ENCODE measurements at places on chromosomes 3 and 15.
A peak's percentile ranks its signal among the peaks of the same experiment; 100 is the strongest.

DNA sequence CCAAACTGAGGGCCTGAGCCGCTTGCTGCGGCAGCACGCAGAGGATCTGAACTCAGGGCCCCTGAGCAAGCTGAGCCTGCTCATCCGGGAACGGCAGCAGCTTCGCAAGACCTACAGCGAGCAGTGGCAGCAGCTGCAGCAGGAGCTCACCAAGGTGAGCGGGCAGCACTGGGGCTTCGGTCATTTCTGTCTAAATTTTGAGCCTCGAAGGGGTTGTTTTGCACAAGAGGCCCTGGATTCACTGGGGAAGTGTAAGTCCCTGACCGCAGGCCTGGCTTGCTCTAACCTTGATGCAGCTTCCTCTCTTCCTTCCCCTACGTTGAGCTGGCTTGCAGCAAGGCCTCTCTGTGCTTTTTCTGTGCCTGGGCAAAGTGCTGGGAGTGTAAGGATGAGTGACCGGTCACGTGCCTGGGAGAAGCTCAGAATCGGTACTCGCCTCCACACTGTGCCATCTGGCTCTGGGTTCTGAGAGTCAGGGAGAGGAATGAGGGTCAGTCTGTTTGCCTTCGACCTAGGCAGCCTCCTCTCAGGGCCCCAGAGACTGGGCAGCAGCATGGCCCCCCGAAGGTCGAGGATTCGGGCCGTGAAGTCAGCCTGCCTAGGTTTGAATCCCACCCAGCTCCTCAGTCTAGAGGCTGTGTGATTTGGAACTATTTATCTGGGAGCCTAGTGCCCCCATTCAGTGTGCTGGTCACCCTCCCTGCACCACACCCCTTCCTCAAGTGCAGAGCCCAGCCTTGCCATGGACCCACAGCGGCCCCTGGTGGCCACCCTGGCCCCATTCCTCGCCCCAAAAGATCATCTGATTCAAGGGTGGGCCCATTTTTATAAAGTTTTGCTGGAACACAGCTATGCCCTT is 1.4 kb downstream of the FES start:
- DNase-seq: peak; percentile 62

DNA sequence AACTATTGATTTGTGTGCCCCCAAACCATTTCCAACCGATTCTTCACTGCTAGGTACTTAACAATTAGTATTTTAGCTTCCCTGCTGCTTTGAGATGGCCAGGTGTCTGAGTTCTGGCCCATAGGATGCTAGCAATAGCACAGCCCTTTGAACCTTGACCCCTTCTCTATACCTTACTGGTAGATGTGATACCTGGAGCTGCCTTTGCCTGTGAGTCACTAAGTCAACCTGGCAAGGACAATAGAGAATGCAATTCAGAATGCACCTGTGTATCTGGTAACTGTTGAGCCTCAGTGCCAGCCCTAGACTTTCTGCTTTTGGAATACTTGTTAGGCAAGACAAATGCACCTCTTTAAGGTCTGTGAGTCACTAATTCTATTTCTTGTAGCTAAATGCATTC is 467.4 kb downstream of the GRM7 start:
- no peak for DNase-seq

- DNase-seq: no peak
Observed at GRCh38 chr3:27575499-27575898, 91.3 kb upstream of the SLC4A7 start.

- no peak for DNase-seq
Observed at GRCh38 chr3:25856902-25857518, 67.1 kb downstream of the OXSM start.

DNA sequence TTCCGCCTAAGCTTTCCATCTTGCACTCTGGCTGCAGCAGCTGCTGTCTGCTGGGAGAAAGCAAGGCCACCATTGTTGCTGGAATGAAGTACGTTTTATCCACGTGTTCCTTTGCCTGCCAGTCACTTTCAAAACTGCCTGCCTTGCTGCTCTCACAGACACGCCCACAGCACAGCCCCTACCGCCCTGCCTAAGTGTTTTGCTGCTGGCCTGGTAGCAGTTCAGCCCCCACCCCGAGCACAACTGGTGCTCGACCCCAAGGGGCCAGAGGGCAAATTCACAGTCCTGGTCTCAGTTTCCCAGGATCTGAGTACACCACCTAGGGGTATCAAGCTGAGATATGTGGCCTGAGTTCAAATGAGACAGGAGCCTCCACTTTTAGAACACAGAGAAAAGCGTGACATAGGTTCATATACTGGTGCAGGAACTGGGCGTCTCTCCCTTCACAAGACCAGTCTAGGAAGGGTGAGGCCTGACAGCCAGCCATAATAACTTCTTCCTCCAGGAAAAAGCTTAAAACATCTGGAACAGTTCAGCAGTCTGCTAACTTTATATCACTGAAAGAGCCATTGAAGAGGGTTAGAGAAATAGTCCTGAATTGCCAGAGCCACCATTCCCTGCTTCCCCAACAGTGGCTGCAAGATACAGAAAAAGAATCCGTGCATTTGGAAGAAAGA is 1012.3 kb downstream of the ZPLD1 start:
- no peak for DNase-seq

DNA sequence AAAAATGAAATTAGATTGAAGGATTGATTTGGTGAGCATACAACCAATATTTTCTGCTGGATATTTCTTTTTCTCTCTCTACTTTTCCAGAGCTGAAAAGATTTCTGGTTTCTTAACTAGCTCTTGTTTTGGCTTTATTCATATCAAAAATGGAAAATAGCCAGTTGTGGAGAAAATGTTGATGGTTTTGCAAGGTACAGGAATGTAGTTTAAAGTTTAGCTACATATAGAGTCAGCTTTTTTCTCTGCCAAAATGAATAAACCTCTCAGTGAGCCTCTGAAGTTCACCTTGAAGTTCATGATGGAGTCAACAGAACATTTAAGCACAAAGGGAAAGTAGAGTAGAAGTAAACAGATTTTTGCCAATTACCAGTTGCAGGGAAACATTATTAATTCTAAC is 720.5 kb upstream of the ALCAM start:
- no peak for DNase-seq

All from stimulated activated CD4-positive, alpha-beta T cell treated with anti-CD3 and anti-CD28 coated beads, Interleukin-15, amount 100 ng/mL, for 1 hour (primary cell).